Fibroblast of skin of abdomen (primary cell): ENCODE measurements at places on chromosomes 1 and 21.

- no peak for DNase-seq
Observed at GRCh38 chr1:20179371-20180128, 6.3 kb upstream of the UBXN10 start.

- no peak for DNase-seq
Observed at GRCh38 chr1:88179943-88180342, 504.1 kb upstream of the PKN2 start.

GRCh38 chr1:58929671-58930325, 146.0 kb upstream of the JUN start:
- DNase-seq, result no peak

DNA sequence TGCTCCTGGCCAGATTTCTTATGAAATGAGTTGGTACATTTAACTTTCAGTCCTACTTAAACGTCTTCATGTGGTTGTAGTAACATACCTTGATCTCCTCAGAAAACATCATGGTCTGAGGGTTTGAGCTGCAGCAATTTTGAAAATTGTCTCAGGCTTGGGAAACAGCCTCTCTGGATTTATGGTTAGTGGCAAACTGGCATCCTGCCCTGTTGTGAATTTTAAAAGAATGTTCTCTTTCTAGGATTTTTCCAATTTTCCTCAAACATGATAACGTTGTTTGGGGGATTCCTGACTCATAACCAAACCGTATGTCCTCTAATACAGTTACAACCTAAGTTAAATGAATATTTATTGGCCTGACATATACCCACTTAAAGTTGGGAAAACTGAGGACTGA, 624.4 kb downstream of the LMO4 start:
- peak; percentile 70 for DNase-seq

GRCh38 chr1:5933676-5934057, 58.6 kb downstream of the NPHP4 start:
- peak; percentile 38 for DNase-seq

DNA sequence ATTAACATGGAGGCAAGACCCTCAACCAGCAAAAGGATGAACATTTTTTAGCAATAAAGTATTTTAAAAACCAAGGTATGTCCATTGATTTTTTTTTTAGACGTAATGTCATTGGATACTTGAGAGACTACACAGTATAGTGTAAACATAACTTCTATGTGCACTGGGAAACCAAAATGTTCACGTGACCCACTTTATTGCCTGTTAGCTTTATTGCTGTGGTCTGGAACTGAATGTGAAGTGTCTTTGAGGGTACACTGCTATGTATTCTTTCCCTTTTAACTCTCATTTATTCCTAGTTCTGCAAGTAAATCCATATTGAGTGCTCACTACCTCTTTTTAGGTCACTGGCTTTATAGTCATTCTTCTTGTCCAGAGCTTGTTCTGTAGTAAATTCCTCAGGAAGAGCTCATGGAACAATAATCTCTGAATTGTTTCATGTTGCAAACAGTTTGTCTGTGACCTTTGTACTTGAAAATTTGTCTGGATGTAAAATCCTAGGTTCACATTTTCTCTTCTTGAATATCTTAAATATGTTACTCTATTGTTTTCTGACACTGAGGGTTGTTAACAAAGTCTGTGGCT, 20.6 kb downstream of the ABCD3 start:
- no peak for DNase-seq

GRCh38 chr21:36471254-36471723, 8.6 kb downstream of the CLDN14 start:
- DNase-seq, result peak; percentile 73

GRCh38 chr1:229033480-229033879, 237.4 kb upstream of the RAB4A start:
- DNase-seq, result no peak

DNA sequence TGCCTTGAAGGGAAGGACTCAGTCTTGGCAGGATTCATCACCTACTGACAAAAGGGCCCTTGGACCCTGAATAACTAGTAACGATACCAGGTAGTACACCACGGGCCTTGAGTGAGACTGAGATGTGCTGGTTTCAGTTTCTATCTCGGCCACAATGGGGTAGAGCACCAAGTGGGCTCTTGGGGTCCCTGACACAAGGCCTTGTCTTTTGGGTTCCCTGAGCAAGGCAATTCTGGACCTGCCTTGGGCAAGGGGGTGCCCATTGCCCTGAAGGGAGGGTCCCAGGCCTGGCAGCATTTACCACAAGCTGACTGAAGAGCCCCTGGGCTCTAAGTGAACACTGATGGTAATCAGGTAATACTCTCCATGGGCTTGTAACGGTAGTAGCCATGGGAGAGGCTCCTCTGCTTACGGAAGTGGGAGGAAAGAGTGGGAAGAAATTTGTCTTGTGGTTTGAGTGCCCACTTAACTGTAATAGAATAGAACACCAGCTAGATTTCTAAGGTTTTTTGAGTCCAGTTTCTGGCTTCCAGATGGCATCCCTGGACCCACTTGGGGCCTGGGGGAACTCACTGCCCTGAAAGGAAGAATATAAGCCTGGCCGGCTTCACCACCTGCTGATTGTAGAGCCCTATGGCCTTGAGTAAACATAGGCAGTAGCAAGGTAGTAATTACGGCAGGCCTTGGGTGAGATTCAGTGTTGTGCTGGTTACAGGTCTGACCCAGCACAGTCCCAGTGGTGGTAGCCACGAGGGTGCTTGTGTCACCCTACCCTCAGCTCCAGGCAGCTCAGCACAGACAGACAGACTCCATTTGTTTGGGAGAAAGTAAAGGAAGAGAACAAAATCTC, 58.5 kb downstream of the WDR4 start:
- DNase-seq, result no peak
